Nephron progenitor cell (in vitro differentiated cells): ENCODE measurements at places on chromosomes 11 and 22.

GRCh38 chr11:64461081-64461480 lies 102.1 kb downstream of the RPS6KA4 start:
- H3K27ac ChIP-seq, result no peak overlapping the region
- peaks cover 18% of the 10 kb centered on the region for H3K4me1 ChIP-seq
- H3K27me3 ChIP-seq, result peaks cover 31% of the 10 kb centered on the region
- H3K36me3 ChIP-seq, result no peaks in the 10 kb centered on the region

DNA sequence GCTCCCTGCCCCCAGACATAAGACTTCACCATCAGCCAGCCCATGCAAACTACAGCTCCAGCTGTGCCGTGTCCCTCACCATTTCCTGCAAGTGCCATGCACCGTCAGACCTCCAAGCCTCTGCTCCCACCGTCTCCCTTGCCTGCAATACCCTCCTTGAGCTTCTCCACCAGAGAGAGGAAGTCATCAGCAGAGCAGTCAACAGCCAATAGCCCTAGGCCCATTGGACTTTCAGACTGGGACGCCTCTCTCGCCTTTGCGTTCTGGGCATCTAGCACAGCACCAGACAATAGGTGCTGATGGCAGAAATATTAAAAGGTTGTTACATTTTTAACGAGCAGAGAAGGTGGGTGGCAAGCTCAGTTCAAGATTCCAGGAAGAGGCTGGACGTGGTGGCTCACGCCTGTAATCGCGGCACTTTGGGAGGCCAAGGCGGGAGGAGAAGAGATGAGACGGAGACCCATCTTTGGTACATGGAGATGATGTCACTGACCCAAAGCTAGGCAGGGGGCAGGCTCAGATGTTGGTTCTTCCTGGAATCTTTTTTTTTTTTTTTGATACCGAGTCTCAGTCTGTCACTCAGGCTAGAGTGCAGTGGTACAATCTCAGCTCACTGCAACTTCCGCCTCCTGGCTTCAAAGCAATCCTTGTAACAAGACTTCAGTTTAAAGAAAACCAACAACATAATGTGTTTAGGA lies 31.9 kb downstream of the SCGB1A1 start:
- H3K4me3 ChIP-seq, result no peak overlapping the region
- no peaks in the 10 kb centered on the region for H3K4me1 ChIP-seq
- H3K27ac ChIP-seq, result no peak overlapping the region
- H3K36me3 ChIP-seq, result no peaks in the 10 kb centered on the region
- no peak for DNase-seq

GRCh38 chr22:47232197-47232596 lies 469.7 kb downstream of the TBC1D22A start:
- no peaks in the 10 kb centered on the region for H3K4me1 ChIP-seq
- no peak overlapping the region for H3K27ac ChIP-seq
- H3K4me3 ChIP-seq, result no peak overlapping the region
- no peak for DNase-seq
- no peaks in the 10 kb centered on the region for H3K36me3 ChIP-seq
- H3K27me3 ChIP-seq, result no peaks in the 10 kb centered on the region

GRCh38 chr11:86743223-86744118 lies 56.9 kb upstream of the PRSS23 start:
- no peak overlapping the region for H3K4me3 ChIP-seq
- H3K27me3 ChIP-seq, result peaks cover 5% of the 10 kb centered on the region
- peaks cover 13% of the 10 kb centered on the region for H3K4me1 ChIP-seq

- DNase-seq, result no peak
- no peaks in the 10 kb centered on the region for H3K36me3 ChIP-seq
- H3K27ac ChIP-seq, result peak overlapping the region; percentile 23
- H3K4me3 ChIP-seq, result no peak overlapping the region
- no peaks in the 10 kb centered on the region for H3K27me3 ChIP-seq
Observed at GRCh38 chr11:19595840-19596751, 116.5 kb upstream of the NAV2 start.

DNA sequence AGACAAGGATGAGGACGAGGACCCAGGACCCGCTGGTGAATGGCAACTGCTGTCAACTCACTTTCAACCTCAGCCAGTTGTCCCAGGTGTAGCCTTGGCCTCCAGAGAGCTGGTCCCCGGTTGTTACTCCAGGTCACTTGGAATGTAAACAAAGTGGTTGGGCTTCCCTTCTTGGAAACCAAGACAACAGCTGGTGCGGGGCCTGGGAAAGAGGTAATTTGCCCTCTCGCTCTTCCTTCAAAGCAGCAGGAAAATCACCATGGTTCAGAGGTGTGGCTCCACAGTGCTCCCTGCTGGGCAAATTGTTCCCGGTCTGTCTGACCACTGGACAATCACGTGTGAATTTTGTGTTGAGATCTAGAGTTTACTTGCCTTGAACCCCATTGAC lies 15.0 kb downstream of the SLC1A2 start:
- no peak overlapping the region for H3K27ac ChIP-seq
- peaks cover 9% of the 10 kb centered on the region for H3K4me1 ChIP-seq
- peak; percentile 56 for DNase-seq
- no peaks in the 10 kb centered on the region for H3K27me3 ChIP-seq
- no peak overlapping the region for H3K4me3 ChIP-seq

GRCh38 chr11:122094836-122095235 lies 21.2 kb downstream of the BLID start:
- DNase-seq, result no peak
- no peaks in the 10 kb centered on the region for H3K36me3 ChIP-seq
- H3K4me1 ChIP-seq, result peaks cover 20% of the 10 kb centered on the region
- H3K4me3 ChIP-seq, result no peak overlapping the region

- peaks cover 11% of the 10 kb centered on the region for H3K27me3 ChIP-seq
- H3K4me3 ChIP-seq, result peak overlapping the region; percentile 96
- H3K27ac ChIP-seq, result peak overlapping the region; percentile 84
Observed at GRCh38 chr11:125164091-125164421, 495 bp upstream of the PKNOX2 start.

DNA sequence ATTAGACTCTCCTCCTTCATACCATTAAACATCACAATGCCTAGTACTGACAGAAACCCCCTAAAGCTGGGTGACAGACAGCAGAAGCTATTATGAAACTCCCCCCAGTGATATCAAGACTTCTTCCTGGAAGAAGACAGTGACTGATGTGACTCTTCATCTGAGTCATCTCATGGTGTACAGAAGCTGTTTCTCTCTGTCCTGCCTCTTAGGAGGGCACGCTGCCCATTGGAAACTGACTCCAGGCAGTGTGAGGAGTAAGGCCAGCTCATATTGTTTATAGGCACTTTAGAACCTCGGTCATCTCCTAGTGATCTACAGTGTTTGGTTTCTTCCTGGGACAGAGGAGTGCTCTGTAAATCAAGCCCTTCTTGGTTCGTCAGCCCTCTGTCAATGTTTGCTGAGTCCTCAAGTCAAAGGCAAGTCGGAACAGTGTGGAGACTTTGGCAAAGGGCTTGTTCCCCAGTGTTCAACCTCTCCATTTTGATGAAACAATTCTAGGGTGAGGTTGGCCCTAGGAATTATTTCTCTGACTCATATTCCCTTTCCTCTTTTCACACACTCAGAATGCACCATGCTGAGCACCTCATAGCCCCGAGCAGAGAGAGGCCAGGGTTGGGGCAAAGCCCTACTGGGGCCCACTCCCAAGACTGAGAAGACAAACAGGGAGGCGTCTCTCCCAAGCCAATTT lies 172.5 kb upstream of the TMEM45B start:
- H3K36me3 ChIP-seq, result no peaks in the 10 kb centered on the region
- no peak for DNase-seq
- peak overlapping the region; percentile 41 for H3K27ac ChIP-seq

DNA sequence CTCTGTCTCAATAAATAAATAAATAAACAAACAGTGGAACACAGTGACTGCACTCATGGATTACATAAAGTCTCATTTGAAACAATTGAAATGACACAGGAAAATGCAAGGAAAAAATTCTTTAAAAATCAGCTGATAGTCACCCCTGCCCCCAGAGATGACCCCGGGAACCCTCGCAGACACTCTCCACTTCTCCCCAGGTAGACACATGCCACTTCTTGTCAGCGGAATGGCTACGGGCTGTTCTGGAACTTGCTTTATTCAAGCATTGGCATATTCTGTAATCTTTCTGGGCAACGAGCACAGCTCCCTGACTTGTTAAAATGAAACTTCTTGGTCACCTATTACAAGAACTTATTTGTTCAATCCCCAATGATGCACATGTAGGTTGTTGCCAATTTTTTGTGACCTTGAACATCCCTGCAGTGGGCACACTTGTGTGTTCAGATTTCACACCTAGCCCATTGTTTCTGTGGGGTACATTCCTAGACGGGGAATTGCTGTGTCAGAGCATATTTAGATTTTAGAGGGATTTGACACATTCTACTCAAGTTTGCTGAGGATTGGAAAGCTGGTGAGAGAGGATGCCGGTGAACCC lies 32.8 kb downstream of the MYEOV start:
- DNase-seq, result no peak
- H3K4me3 ChIP-seq, result no peak overlapping the region
- peaks cover 4% of the 10 kb centered on the region for H3K27me3 ChIP-seq
- no peak overlapping the region for H3K27ac ChIP-seq
- no peaks in the 10 kb centered on the region for H3K36me3 ChIP-seq

GRCh38 chr11:99968336-99968735 lies 718.8 kb upstream of the ARHGAP42 start:
- no peak for DNase-seq
- peaks cover 6% of the 10 kb centered on the region for H3K27me3 ChIP-seq
- no peaks in the 10 kb centered on the region for H3K36me3 ChIP-seq
- H3K4me3 ChIP-seq, result no peak overlapping the region

- H3K36me3 ChIP-seq, result no peaks in the 10 kb centered on the region
- H3K27ac ChIP-seq, result no peak overlapping the region
- no peak overlapping the region for H3K4me3 ChIP-seq
- DNase-seq, result peak; percentile 94
- peaks cover 4% of the 10 kb centered on the region for H3K4me1 ChIP-seq
- peaks cover 40% of the 10 kb centered on the region for H3K27me3 ChIP-seq
Observed at GRCh38 chr11:70191495-70192140, 11.5 kb upstream of the FADD start.

- no peak overlapping the region for H3K27ac ChIP-seq
- peaks cover 39% of the 10 kb centered on the region for H3K27me3 ChIP-seq
- no peak overlapping the region for H3K4me3 ChIP-seq
- DNase-seq, result no peak
- no peaks in the 10 kb centered on the region for H3K36me3 ChIP-seq
Observed at GRCh38 chr11:117520966-117521365, 193.3 kb downstream of the CEP164 start.

DNA sequence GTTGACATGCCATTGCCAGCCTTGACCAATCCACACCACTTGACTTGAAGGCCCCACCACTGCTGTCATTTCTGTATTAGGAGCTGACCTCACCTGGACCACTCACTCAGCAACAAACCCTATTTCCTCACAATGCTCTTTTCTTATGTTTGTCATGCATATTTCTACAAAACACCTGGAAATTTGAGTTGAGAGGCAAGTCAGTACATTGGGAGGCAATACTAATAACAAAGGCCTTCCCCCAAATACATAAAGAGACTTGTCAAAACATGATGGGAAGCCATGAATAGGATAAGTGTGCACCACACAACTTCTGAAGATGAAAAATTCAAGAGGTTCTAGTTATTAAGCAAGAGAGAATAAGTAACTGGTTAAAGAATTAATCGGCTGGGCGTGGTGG lies 77.9 kb upstream of the POU2AF2 start:
- no peaks in the 10 kb centered on the region for H3K4me1 ChIP-seq
- H3K36me3 ChIP-seq, result no peaks in the 10 kb centered on the region
- no peak overlapping the region for H3K27ac ChIP-seq
